Activated T-cell treated with anti-CD3 and anti-CD28 coated beads for 4 hours (primary cell): ENCODE measurements at places on chromosomes 3 and 15.

- DNase-seq = no peak
Measured at GRCh38 chr3:58371754-58372153, 39.1 kb downstream of the PXK start.

- no peak for DNase-seq
Measured at GRCh38 chr3:197234947-197235914, 63.2 kb downstream of the DLG1 start.

DNA sequence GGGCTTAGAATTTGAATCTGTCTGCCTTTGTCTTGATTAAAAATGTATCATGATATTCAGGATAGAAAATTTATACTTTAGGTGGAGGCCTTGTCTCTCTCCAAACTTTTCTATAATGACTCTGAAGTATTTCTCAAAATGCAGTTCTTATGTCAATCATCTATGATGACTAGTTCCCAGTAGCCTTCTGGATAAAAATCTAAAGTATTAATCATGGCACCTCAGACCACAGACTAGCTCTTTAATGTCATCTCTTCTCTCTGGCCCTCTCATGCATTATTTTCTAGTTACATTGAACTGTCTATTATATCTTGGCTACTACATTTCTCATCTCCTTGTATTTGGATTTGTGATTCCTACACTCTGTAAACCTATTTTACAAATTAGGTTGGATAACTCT is 96.9 kb downstream of the ZPLD1 start:
- no peak for DNase-seq

GRCh38 chr3:108380128-108380795 is 83.9 kb downstream of the HHLA2 start:
- DNase-seq = no peak

DNA sequence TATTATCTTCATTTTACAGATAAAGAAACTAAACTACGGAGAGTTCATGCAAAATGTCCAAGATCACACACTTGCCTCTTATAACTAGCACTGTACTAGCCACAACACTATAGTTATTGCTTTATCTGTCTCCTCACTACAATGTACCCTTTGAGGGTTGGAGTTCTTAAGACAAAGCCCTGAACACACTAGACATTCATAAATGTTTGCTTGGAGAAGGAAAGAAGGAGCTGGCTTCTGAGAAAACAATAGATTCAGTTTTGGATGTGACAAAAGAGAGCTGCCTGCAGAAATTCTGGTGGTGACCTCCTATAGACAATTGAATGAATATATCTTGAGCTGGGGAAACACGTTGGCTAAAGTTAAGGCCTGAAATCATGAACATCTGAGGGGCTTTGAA is 169.9 kb upstream of the ARHGEF26 start:
- no peak for DNase-seq

- no peak for DNase-seq
Measured at GRCh38 chr15:95142531-95142930, 911.2 kb downstream of the MCTP2 start.

DNA sequence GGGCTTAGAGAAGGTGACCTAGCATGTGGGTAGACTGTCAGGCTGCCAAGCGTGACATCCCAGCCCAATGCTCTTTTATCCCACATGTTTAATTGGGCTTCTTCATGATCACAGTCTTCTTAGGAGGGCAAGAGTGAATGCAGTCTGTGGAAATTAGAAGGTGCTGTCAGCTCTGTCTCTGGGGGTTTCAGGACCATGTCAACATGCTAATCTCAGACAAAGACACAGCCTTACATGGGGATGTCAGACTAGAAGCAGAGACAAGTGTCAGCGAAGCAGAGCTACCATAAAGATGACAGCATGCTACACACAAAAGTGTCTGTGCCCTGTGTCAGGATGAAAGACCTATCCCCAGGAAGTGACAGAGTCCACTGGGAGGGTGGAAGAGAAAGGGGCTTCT is 120.1 kb upstream of the SLC25A36 start:
- DNase-seq = no peak

- DNase-seq = no peak
Measured at GRCh38 chr3:194973366-194974000, 287.8 kb downstream of the FAM43A start.

- no peak for DNase-seq
Measured at GRCh38 chr15:29066838-29067237, 181.1 kb downstream of the APBA2 start.

DNA sequence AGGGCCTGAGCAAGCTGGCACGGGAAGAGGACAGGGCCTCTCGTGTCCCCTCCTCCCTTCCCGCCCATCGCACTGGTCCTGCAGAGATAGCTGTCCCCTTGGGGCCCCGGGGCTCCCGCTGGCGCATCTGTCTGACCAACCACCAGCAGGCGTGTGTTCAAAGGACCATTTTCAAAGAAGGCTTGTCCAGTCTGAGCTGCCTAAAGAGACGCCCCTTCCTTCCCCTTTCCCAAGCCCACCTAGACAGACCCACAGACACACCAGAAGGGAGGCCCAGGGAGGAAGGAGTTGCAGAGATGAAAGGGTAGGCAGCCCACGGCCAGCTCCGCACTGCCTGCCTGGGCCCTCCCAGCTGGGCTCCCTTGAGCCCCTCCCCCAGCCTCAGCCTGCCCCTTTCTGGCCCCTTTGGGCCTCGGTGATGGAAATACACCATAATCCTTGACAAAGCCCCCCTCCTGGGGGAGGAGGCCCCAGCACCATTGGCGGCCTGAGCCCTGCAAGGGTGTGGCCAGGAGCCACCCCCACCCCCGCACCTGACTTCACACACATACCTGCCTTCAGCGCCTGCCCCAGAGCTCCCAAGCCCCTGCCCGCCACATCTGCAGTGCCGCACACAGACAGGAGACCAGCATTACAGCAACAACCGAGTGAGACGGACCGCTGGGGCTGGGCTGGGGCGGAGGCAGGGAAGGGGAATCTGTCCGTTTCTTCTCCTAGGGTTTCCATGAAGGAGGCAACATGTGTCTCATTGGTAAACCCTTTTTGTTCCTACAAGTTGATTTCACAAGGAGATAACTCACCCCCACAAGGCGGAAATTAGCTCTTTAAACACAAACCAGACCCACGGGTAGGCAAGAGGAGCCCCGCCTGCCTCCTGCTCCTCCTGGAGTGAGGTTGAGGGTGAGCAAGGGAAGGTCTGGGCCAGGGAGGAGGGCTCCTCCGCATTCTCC is at the start of gene STRA6:
TSS of gene STRA6 (minus strand) at position 336 of the 950 bp plus-strand sequence. CDS start 520 bp downstream, outside the sequence.
- DNase-seq = no peak

DNA sequence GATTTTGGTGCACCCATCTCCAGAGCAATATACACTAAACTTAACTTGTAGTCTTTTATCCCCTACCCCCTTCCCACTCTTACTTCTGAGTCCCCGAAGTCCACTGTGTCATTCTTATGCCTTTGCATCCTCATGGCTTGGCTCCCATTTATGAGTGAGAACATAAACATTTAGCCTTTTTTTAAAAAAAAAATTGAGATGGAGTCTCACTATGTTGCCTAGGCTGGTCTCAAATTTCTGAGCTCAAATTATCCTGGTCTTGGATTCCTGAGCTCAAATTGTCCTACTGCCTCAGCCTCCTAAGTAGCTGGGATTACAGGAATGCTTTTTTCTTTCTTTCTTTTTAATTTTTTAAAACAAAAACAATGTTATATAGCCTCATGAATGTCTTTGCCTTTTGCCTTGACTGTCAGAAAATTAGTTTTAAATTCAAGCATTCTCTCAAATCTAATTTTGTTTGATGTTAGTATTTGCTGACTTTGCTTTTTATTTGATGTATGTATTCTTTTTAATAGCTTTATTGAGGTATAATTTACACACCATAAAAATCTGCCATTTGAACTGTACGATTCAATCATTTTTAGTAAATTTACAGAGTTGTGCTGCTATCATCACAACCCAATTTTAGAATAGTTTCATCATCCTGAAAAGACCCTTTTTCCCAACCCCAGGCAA is 46.9 kb downstream of the NFKBIZ start:
- DNase-seq = no peak

DNA sequence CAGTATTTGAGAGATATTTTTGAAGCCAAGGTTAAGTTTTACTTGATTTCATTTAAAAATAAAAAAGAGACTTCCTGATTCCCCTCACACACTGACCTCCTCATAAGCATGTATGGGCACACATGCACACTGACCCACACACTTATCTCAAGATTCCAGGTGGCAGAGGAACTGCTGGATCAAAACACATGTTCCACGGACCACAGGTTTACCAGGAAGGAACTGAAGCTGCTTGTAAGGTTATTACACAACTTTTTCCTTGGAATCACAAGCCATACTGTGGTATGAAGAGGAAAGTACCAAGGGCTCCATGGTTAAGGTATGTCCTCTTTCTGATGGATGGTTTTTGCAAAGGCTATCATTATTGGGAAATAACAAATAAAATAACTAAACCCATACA is 7.5 kb downstream of the CLDN1 start:
- no peak for DNase-seq

DNA sequence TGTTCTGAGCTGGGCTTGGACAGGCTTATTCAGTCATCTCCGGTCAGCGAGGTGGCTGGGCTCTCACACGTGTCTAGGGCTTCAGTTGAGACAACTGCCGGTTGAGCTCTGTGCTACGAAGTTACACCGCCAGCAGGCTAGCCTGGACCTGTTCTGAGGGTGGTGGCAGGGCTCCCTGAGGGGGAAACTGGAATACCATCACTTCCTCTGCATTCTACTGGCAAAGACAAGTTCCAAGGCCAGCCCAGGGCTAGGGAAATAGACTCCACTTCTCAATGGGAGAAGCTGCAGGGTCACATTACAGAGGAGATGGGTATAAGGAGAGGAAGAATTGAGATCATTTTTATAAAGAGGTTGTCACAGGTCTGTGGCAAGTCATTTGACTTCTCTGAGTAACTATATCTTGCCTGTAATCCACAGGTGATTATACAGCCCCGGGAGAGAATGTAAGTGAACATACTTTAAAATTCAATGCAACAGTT is 106.8 kb upstream of the IL12A start:
- no peak for DNase-seq

DNA sequence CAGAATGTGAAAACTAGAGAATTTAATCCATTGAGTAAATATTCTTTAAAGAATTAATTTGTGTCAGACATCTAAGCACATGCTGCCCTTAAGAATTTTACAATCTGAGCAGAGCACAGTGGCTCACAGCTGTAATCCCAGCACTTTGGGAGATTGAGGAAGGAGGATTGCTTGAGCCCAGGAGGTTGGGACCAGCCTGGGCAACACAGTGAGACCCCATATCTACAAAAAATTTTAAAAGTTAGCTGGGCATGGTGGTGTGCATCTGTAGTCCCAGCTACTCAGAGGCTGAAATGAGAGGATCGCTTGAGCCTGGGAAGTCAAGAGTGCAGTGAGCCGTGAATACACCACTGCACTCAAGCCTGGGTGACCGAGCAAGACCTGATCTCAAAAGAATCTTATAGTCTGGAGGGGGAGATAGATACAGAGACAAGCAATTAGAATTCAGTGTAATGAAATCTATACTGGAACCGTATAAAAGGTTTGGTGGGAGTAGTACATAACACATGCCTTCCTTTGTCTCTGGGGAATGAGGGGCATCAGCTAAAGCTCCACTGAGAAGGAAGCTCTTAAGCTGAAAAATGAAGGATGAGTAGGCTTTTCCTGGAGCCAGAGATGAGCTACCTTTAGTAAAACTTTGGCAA is 21.2 kb downstream of the ATP11B start:
- no peak for DNase-seq

GRCh38 chr15:41656188-41656587 is 4.0 kb upstream of the MGA start:
- no peak for DNase-seq

DNA sequence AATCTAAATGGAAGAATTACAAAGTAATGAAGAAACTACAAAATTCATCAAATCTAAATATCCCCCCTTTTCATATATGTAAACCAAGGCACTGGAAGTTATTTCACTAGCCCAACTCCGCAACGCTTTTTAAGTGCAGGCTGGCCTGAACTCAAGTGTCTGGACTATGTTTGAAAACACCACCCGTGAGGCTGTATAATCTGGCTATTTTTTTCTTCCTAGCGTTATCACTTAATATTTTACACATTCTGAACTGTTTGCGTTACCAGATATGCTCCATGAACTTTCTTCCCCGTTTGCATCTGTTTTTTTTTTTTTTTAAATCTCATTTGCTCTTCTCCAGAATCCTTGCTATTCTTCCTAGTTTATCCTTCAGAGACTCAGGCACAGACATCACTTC is 619.5 kb upstream of the CBLB start:
- DNase-seq = no peak

- no peak for DNase-seq
Measured at GRCh38 chr15:22257047-22258008, 177.0 kb downstream of the OR4M2 start.

DNA sequence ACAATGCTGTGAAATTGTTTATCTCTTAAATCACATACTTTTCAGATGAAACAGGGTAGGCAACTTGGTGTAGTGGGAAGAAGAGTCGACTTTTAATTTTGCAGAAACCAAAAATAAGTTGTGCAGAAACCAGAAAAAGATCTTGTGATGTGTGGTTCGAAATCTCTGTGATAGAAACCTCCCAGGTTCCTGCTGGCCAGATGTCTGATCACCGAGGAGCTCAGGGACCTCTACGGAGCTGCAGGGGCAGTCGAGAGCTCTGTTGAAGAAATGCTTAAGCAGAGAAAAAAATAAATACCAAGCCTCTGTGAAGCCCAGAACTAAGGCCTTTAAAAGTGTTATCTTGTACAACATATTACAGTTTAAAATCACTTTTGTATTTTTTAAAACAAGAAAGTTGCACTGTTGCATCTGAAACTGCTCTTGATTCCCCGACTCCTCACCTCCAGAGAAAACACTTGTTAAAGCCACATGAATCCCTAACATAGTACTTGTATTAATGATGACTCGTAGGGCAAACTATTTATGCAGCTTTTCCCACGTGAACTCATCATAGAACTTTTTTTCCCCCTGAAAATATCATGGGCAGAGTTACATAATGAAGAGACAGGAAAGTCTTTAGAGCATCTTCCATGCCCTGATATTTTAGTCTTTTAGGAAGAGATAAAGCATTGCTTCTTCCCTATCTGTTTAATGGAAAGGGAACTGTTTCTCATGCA is 51.3 kb downstream of the CCK start:
- no peak for DNase-seq

DNA sequence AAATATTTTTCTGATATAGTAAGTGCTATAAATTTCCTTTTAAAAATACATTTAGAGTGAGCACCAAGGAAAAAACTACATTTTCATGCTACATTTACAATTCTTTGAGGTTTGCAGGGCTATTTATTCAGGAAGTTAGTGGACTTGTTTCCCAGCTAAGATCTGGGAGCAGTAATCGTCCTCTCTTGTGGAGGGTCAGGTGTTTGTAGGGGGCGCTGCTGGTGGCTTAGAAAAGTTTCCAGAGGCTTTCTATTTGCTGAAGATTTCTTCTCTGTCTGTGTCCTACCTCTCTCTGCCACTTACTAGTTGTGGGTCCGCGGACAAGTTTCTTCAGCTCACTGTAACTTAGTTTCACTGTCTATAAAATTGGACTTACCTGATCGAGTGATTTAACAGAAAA is 163.9 kb downstream of the PEX5L start:
- no peak for DNase-seq

GRCh38 chr15:54347082-54347827 is 369.0 kb downstream of the UNC13C start:
- DNase-seq = no peak

DNA sequence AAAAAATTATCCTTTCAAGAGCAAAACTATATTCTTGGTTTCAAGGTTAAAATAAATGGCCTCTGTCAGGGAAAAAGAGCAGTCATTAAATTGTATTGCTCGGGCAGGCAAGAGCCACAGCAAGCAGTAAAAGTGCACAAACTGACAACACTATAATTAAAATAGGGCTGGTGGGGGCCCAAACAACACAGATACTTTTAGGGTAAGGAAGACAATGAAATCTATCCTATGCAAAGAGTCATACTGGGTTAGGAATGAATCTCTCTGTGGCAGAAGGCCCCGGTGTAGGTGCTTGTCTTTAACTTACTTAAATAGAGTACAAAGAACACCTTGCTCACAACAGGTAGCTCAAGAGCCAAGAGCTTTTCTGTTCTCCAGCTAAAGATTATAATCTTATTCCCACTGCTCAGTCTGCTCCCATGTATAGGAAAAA is 94.7 kb downstream of the DLG1 start:
- DNase-seq = no peak
